ENCODE measurements at places on chromosomes 3 and 15. TPM values are rescaled to one million over a fixed set of nuclear protein-coding genes. Genes with fewer than 3 reads are reported as not detected.

- DNase-seq, result no peak
- H3K4me1 ChIP-seq, result no peaks in the 10 kb centered on the region
- no peaks in the 10 kb centered on the region for H3K36me3 ChIP-seq
- H3K27me3 ChIP-seq, result peaks cover 4% of the 10 kb centered on the region
- H3K27ac ChIP-seq, result no peak overlapping the region
Observed at GRCh38 chr3:179113903-179114302, 34.3 kb upstream of the PIK3CA start.

GRCh38 chr3:15959434-15959811, 161.6 kb upstream of the ANKRD28 start:
- no peak overlapping the region for H3K4me3 ChIP-seq
- no peaks in the 10 kb centered on the region for H3K36me3 ChIP-seq
- H3K27me3 ChIP-seq, result peaks cover 4% of the 10 kb centered on the region
- DNase-seq, result no peak

DNA sequence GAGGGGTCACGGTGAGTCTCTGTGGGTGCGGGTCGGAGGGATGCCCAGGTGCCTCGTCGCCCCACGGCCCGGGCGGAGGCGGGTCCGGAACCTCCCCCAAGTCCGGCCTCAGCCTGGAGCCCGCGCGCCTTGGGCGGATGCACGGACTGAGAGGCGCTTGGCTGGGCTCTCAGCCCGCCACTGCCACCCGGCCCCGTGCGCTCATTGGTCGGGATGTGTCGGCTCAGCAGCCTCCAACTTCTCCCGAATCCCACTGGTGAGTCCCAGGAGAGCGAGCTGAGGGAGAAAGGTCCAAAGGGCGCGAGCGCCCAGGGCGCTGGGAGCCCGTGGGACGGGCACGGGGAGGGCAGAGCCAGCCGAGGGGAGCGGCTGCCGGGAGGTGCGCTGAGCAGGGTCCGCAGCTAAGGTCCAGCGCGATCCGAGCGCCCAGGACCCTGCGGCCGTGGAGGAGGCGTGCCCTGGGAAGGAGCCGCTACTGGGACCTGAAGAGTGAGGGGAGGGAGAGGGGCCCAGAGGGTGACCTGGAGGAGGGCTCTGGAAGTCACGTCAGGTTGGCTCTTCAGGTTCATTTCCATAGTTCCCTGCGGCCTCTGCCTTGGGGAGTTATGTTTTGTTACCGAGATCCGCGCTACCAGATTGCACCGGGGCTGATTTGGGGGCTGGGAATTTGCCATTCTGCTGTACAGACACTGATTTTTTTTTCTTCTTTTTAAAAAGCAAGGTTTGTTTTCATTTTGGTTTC, at the start of gene MME:
Gene MME, plus strand, starts transcription at position 574 of the 742 bp plus-strand sequence. CDS start 3,849 bp downstream, outside the sequence.
- no peaks in the 10 kb centered on the region for H3K27me3 ChIP-seq
- H3K36me3 ChIP-seq, result no peaks in the 10 kb centered on the region
- no peak within 1 kb of the TSS for H3K27ac ChIP-seq

CCDC13 gene
- total RNA-seq, result 0.72 TPM

MAP1A gene
- total RNA-seq, result 0.33 TPM

DNA sequence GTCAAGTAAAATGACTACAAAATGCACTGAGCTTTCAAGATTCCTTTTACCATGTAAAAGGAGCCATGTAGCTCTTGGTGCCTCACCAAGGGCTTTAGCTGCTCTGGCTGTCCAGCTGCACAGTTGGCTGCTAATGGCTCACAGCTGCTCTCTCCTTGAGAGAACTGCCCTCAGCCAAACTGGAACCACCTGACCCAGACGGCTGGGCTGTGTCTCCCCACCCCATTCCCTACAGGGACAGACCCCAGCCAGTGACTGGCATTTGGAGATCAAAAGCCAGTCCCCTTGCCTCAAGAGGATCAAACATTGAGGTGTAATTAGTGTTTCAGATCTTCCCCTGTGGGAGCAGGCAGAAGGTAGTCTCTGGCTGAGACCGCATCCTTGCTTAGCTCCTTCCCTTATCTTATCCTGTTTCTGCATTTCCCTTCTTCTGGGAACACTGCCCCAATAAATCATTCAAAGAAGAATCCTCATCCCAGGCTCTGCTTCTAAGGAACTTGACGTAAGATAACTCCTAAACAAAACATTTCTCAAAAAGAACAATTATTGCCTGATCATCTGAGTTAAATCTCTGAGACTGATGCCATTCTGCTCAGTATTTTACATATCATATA, 28.6 kb upstream of the UBE2E2 start:
- H3K27ac ChIP-seq, result no peak overlapping the region
- no peaks in the 10 kb centered on the region for H3K36me3 ChIP-seq
- H3K4me3 ChIP-seq, result no peak overlapping the region

All from CD4-positive, alpha-beta memory T cell (primary cell).